ENCODE measurements at places on chromosomes 5 and 9.

GRCh38 chr9:89525446-89526374 is 27.8 kb upstream of the SEMA4D start:
- DNase-seq, result no peak

- no peak for DNase-seq
These were observed 11.2 kb downstream of the ANKS6 start for GRCh38 chr9:98784831-98785806.

- DNase-seq, result peak; percentile 55
These were observed 142.3 kb upstream of the ANKH start for GRCh38 chr5:15013654-15014463.

- DNase-seq, result no peak
These were observed 207.2 kb downstream of the NFIB start for GRCh38 chr9:14106699-14107098.

- DNase-seq, result no peak
These were observed 88.5 kb upstream of the SLC27A6 start for GRCh38 chr5:128876569-128877382.
